ENCODE measurements at places on chromosomes 4 and X.
A peak's percentile ranks its signal among the peaks of the same experiment; 100 is the strongest.

GRCh38 chrX:38138157-38138891, 82.3 kb downstream of the SRPX start:
- DNase-seq = no peak

DNA sequence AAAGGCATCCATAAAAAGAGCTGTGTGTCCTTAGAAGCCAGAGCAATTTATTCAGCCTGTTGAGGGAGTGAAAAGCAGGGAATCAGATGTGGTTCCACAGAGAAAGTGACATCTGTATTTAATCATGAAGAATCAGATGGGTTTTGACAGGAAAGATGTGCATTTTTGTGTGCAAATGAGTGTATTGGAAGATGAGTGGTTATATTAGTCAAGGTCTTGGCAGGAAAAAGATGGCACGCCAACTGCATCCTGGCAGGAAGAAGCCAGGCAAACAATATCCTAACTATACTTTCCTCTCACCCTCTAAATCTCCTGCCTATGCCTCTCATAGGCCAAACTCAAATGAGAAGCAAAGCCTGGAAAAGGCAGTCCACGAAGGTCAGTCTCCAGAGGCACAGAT, 59.1 kb downstream of the SCFD2 start:
- no peak for DNase-seq

- no peak for DNase-seq
Observed at GRCh38 chr4:8050555-8051206, 107.9 kb downstream of the ABLIM2 start.

DNA sequence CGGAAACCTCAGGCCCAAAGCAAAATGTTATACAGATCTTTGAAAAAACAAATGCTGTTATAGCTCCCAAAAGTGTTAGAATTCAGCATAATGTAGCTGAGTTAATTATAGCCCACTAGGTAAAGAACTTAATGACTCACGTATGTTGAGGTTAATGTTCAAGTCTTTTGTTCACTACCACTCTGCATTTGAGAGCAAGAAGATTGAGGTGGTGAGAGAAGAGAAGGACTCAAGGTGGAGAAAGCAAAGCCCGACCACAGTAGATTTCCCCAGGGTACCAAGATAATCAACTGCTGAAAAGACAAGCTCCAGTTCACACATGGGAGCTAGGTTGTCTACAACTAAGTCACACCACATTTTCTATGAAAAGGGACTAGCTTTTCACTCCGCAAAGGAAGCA, 480.2 kb downstream of the DTHD1 start:
- DNase-seq = no peak

DNA sequence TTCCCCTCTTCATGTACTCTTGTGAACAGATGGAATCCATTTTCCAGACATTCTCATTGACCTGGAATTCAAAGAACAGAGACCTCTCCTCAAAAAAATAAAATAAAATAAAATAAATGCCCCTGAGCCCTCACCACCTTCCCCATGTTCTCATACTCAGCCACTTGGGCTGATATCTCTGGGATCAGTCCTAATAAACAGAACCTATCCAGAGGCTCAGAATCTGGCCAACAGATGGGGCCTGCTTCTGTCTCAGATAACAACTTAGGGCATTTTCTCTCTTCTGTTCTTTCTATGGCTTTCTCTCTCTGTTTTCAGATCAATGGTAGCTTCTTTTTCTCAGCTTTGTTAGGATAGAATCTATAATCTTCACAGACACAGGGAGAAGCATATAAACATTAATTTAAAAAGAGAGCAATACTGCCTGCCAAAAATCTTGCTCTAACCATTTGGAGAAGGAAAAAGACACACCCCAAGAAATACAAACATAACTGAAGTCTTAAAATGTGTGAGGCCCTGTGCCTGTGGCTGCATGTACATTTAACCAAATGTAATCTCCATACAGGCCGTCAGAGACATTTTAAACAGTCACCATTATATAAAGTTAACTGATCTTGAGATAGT, 907.1 kb downstream of the FAT4 start:
- no peak for DNase-seq

- no peak for DNase-seq
Observed at GRCh38 chr4:2835978-2836377, 7.7 kb upstream of the ADD1 start.

DNA sequence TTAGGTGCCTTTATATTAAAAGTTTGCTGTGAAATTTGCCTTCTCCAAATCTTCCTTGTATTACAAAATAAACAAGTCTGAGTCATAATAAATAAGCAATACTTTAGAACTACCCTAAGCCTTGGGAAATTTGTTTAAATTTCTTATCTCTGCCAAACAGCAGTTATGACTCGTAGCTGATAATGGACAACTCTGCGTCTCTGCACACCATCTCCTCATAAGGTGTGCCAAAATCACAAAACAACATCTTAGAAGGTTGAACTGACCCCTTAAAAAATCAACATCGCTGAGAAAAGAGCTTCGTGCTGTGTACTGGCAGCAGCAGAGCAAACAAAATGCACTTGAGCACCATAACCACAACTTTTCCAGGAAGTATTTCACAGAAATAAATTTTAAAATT, 22.0 kb downstream of the OR13H1 start:
- no peak for DNase-seq

GRCh38 chr4:173269280-173269679, 64.9 kb downstream of the HMGB2 start:
- DNase-seq = no peak

GRCh38 chr4:112515198-112516065, 548 bp downstream of the NEUROG2 start:
- no peak for DNase-seq

- DNase-seq = no peak
Observed at GRCh38 chr4:115165503-115165902, 52.1 kb upstream of the NDST4 start.

DNA sequence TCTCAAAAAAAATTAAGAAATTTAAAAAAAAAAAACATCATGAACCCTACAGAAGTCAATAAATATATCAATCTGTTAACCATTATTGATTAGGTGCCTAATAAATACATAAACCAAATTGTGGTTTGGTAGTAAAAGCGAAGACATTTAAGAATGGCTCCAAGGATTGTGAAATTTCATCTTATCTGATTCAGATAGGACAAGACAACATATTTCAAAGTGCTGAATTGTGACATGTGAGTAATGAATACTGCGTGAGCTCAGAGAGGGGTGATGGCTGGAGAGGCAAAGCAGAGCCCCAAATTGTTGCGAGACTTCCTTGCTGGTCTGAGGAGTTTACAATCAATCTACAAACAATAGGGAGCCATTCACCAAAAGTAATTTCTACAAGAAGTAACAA, 8.2 kb downstream of the AMBN start:
- no peak for DNase-seq

DNA sequence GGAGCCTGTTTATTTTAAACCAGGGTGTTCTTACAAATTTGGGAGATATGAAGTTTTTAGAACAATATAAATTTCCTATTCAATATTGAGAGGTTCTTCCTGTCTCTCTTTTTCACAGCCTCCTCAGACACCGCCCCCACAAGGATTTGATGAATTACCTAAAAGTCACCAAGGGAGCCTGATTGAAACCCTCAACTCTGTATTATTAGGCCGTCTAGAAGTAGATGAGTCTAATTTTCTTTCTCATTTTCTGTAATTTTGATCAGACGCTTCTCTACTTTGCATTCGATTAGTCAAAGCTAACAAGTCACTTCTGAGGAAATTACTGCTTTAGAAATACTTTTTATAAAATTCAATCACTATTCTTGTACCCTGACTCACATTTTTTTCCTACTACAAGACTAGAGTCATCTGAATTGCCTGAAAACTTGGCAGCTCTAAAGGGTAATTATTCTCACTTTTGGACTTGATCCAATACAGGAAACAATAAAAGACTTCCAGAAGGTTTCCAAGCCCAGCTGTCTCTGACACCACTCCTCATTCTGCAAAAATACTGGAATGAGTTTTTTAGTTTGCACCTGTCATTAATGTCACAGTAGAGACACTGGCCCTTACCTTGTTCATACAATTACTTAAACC, 111.2 kb downstream of the ELOVL6 start:
- peak; percentile 8 for DNase-seq

DNA sequence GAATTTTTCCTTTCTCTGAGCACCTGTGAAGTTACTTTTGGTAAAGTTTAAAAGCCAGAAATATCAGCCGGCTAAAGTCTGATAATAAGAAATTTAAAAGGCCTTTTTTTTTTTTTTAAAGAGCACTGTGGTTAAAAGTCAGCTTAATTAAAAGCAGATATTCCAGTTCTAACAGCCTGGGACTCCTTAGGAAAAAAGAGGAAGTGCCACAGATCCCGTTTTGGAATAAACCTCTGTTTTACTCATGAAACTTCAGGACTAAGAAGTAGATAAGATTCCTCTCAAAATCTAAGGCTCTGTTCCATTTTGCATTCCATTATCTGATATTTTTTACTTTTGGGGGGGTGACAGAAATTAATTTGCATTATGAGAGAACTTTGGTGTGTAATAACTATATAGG, 37.8 kb downstream of the ABCB7 start:
- DNase-seq = no peak

- no peak for DNase-seq
Observed at GRCh38 chrX:22963196-22963595, 36.6 kb upstream of the DDX53 start.

DNA sequence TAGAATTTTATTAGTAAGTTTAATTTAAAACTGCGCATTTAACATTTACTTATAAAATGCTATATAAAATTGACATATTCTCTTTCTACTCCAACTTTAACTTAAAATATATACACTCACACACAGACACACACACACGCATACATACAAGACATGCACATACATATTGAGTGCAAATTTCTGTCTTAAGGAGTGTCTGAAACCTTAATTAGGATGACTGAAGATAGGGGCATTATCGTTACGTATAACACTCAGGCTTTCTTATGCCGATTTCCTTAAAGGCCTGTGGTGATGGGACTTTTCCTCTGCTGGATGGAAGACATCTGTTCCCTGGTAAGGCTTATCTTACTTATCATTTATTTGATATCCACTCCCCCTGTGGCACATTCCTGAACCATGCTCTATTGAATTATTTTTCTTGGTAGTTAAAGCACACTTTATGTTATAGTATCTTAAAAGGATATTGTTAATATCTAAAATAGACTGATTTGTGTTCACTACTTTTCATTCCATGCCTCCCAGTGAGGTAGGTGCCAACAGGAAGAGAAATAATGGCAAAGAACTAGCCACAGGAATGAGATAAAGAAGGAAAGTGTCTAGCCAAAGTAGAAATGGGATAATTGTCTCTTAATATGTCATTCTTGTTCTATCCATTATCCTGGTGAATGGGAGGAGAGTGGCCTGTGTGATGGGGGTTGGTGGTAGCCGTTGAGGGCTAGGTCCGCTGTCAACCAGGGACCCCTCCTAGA, 92.9 kb upstream of the GPRIN3 start:
- no peak for DNase-seq

DNA sequence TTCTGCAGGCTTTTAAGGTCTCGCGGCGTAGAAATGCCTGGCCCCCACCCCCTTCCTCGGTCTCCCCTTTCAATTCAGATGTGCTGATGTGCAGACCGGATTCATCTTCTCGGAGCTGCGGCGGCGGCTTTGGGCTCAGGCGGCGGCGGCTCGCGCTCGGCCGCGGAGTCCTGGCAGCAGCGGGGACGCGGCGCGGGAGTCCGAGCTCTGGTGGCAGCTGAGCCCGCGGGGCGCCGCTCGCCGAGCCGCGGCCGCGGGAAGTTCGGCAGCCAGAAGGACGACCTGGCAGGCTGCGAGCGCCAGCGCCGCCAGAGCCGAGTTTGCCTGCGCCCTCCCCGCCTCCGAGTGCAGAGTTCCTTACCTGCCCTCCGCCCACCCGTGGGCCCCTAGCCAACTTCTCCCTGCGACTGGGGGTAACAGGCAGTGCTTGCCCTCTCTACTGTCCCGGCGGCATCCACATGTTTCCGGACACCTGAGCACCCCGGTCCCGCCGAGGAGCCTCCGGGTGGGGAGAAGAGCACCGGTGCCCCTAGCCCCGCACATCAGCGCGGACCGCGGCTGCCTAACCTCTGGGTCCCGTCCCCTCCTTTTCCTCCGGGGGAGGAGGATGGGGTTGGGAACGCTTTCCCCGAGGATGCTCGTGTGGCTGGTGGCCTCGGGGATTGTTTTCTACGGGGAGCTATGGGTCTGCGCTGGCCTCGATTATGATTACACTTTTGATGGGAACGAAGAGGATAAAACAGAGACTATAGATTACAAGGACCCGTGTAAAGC, 448 bp downstream of the TLL1 start:
- no peak for DNase-seq

- no peak for DNase-seq
Observed at GRCh38 chrX:107675823-107676555, 47.7 kb downstream of the PRPS1 start.

GRCh38 chr4:10413177-10413576, 44.0 kb downstream of the ZNF518B start:
- no peak for DNase-seq

GRCh38 chr4:154989511-154989910, 208.4 kb downstream of the RBM46 start:
- no peak for DNase-seq

DNA sequence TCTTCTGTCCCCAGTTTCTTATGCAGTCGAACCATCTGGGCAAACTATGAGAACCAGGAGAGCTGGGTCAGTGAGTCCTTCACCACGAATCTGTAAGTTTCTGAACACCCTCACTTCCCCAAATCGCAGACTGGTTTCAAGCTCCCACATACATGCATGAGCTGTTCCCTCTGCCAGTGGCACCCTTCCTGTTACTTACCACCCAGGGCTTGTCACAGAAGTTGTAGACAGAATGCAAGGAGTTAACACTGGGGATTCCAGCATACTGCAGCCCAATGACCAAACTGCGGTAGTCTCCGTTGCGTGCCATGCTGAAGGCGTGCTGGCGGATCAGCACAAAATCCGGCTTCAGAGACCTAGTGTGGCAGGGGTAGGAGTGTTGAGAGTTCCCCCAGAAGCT, 14.6 kb downstream of the SYN1 start:
- no peak for DNase-seq

GRCh38 chrX:62931625-62932024, 419.5 kb downstream of the SPIN4 start:
- no peak for DNase-seq

DNA sequence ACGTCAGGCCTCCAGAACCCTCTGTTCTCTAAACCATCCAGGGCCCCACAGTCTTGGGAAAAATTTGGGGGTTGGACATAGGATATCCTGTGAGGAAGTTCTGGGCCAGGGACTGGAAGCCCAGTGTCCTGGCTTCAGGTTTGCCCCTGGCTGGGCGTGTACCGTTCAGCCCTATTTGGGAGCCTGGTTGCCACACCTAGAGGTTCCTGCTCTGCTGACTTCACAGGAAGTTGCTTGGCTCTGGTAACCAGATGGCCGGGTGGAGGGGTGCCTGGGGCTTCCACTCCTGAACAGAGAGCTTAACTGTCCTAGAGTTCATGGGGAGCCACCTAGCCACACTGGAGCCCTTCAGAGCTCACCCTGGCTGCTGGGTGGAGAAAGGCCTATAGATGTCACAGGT, 1.1 kb downstream of the TAFAZZIN start:
- DNase-seq = no peak

GRCh38 chrX:117645639-117646038, 471.0 kb downstream of the KLHL13 start:
- no peak for DNase-seq

- DNase-seq = peak; percentile 46
Observed at GRCh38 chrX:7252013-7252610, 104.2 kb upstream of the PUDP start.

GRCh38 chr4:119238068-119238722, 25.7 kb downstream of the USP53 start:
- no peak for DNase-seq
